ENCODE measurements at places on chromosomes 11 and 22.

- DNase-seq: no peak
Observed at GRCh38 chr11:120610111-120610510, 98.6 kb downstream of the GRIK4 start.

- DNase-seq: no peak
Observed at GRCh38 chr11:72102162-72102561, 935 bp downstream of the LAMTOR1 start.

- DNase-seq: peak; percentile 71
Observed at GRCh38 chr11:9688716-9689511, 25.0 kb downstream of the SWAP70 start.

- no peak for DNase-seq
Observed at GRCh38 chr11:15412054-15412453, 297.3 kb downstream of the INSC start.

- no peak for DNase-seq
Observed at GRCh38 chr11:105466582-105467228, 143.2 kb upstream of the GRIA4 start.

GRCh38 chr22:20282901-20283673 lies 15.0 kb upstream of the RTN4R start:
- DNase-seq: no peak

- DNase-seq: no peak
Observed at GRCh38 chr11:119902656-119903231, 173.7 kb upstream of the NECTIN1 start.

DNA sequence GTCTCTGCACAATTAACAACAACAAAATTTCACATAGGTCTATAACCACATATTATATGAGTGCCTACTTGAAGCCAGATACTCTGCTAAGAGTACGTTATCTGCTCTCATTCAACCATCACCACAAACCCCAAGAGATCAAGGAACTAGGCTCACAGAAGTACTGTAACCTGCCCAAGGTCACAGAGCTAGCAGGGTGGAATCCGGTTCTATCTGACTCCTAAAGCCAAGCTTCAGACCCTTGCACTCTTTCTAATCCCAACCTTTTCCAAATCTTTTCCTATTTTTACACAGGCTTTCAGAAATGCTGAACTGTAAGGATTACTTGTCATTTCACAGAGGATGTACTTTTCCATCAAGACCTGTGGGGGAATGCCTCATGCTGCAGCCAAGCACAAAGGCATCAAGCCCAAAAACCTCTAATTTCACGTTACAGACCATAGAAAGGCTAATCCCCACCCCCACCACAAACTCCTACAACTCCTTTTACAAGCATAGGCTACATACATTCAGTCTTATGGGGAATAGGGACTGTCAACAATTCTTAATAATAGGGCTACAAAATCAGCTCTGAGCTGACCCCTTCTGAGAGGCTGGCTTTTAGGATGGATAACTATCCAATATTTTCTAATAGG lies 927 bp downstream of the PRCP start:
- no peak for DNase-seq

GRCh38 chr11:20790622-20791021 lies 121.2 kb downstream of the NELL1 start:
- no peak for DNase-seq

GRCh38 chr22:41361716-41362310 lies 19.9 kb upstream of the TEF start:
- no peak for DNase-seq

GRCh38 chr22:46214149-46214548 lies 35.9 kb downstream of the CDPF1 start:
- DNase-seq: no peak

DNA sequence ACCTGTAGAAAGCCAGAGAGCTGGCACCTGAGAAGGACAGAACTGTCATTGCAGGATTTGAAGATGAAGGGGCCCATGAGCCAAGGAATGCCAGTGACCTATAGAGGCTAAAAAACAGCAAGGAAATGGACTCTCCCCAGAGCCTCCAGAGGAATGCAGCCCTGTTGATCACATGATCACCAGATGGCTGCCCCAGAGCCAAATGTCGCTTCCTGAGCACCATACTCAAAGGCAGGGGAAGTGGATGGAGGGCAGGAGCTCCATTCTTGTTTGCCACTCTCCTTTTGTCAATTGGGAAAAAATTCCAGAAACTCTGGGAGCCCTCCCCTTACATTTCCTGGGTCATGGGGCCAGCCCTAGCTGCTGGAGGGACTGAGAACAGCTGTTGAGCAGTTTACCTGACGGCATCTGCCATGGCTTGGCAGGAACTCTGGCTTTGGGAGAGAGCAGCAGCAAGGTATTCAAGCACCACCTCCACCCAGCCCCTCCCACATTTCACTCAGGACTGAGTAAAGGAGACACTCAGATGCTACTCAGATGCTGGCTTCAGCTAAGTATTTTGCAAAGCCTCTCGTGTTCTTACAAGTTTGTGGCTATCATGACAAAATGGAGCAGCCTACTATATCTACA lies 46.9 kb downstream of the DKK3 start:
- DNase-seq: no peak

- no peak for DNase-seq
Observed at GRCh38 chr22:44714703-44715350, 12.8 kb downstream of the PRR5 start.

GRCh38 chr22:30573594-30574094 lies 821 bp downstream of the GAL3ST1 start:
- no peak for DNase-seq

DNA sequence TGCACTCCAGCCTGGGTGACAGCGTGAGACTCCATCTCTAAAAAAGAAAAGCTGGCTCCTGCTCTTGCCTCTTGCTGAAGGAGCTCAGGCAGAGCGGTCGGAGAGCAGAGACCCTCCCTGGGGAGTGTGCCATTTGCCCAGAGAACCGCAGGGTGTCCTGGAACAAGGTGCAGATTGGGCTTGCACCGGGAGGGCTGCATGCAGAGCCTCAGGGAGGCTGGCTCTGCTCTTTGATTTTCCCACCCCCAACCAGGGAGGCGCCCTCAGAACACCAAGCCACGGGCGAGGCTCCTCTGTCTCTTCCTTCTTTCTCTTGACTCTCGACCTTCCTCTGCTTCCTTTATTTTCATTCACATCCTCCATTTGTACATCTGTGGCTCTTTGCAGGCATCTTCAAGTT lies 889.1 kb downstream of the OPCML start:
- no peak for DNase-seq

- no peak for DNase-seq
Observed at GRCh38 chr11:88164320-88164719, 10.9 kb downstream of the RAB38 start.

DNA sequence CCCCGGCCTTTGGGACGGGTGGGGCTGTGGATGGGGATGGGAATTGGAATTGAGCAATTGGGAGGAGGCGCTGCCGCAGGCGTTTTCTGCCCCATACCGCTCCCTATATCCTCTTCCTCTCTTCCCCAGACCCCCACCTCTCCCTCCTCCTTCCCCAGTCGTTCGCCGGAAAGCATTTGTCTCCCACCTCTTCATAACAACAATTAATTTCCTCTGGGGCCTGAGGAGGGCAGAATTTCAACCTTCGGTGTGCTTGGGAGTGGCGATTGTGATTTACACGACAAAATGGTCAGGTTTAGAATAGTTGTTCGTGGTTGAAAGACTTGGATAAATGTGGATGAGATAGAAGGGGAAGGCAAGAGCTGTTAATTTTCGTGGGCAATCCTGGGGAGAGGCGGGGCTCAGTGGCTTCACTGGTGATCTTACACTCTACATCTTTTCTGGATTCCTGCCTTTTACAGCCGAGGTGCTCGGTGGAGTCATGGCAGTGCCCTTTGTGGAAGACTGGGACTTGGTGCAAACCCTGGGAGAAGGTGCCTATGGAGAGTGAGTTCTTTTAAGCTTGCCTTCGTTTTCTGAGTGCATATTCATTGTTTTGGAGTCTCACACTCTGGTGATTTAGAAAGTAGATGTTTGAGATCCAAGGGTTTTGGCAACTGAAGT lies 1.5 kb downstream of the CHEK1 start:
- peak; percentile 79 for DNase-seq

- DNase-seq: no peak
Observed at GRCh38 chr22:20014526-20015186, 2.0 kb downstream of the ARVCF start.

DNA sequence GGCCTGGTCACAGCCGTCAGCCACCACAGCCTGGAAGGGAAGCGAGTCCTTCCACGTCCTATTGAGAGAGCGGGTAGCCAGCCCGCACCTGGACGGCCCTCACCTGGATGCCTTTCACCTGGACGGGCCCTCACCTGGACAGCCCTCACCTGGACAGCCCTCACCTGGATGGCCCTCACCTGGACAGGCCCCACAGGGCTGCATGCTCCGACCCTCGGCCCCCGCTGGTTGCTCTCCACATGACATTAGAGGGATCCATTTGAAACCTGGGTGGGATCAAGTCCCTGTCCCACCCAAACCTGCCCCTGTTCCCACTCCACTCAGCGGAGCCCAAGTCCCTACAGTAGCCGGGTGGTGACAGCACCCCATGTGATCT lies 3.7 kb downstream of the C1QTNF6 start:
- no peak for DNase-seq

GRCh38 chr11:15171956-15172355 lies 57.2 kb downstream of the INSC start:
- no peak for DNase-seq

GRCh38 chr11:117731722-117732290 lies 65.2 kb downstream of the DSCAML1 start:
- DNase-seq: no peak

GRCh38 chr22:46432164-46433068 lies 96.9 kb downstream of the TRMU start:
- no peak for DNase-seq

- no peak for DNase-seq
Observed at GRCh38 chr11:69216647-69217051, 60.9 kb downstream of the SMIM38 start.

DNA sequence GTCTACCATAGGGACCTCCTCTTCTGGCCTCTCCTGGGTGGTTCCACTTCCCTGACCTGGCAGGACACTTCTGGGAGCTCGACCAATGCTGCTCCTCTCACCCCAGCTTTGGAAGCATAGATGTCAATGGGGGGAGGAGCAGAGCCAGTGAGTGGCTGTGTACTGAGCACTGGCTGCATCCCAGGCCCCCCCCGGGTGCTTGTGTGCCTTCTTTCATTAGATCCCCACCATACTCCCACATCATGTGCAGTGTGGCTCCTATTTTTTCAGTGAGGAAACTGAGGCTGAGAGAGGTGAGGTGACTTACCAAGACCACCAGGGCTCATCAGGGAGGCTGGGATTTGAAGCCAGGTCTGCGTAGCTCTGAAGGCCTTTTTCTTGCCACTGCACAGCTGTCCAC lies 44.3 kb downstream of the LRRC32 start:
- no peak for DNase-seq

GRCh38 chr11:92632495-92632894 lies 337.0 kb upstream of the MTNR1B start:
- DNase-seq: no peak

GRCh38 chr11:10500757-10501684 lies 40.0 kb downstream of the RNF141 start:
- DNase-seq: no peak

DNA sequence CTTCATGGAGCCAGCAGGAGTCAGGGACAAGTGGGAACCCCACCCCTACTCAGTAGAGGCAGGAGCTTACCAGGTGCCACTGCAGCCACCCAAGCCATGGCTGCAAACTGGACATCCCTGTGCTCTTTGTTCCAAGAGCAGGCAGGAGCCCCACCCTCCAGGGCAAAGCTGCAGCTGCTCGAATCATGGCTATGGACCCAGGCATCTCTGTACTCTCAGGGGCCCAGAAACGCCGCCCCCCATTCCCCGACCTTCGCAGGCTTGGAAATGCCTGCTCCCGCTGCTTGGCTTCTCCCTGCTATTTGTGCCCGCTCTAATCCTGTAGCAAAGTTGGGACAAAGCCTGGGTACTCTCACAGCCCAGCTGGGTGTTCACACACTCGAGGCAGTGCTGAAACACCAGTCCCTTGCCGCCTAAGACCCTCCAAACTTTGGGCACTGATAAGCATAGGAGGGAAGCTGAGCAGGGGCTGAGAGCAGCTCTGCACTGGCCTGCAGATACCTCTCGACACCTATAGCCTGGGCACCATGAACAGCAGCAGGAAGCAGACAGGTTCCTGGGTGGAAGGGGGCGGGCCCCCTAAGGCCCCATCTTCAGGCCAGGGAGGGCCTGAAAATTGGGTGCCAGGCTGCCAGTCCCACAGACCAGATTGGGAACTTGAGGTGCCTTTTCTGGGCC lies 402.4 kb downstream of the LRRC4C start:
- no peak for DNase-seq

- peak; percentile 29 for DNase-seq
Observed at GRCh38 chr11:36010010-36010740, 66.3 kb downstream of the LDLRAD3 start.

DNA sequence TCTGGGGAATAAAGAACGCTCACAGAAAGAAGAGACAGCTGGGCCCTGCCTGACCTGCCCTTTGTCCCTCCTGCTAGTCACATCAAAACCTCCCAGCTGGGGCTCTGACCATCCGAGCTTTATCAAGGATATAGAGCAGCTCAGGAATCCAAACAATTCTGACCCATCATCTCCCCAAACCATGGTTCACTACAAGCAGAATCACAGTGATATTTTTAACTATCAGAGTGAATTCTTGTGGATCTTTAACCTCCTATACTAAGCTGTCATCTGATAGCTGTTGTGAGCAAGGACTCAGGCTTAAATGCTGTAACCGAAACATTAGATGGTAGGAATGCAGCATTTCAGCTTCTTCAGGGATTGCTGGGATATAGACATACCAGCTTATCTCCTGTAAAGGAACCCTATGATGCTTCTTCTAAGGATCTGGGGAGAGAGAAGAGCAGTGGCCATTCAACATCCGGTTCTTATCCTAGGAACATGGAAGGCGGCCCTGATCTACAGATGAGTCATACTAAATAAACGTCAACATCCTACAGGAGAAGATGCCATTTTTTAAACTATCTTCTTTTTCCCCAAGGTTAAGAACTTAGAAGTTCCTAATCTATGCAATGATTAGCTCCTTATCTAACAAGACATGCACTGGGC lies 84.7 kb upstream of the AKIP1 start:
- peak; percentile 35 for DNase-seq

GRCh38 chr11:44229098-44229497 lies 80.8 kb downstream of the ALX4 start:
- DNase-seq: no peak

- no peak for DNase-seq
Observed at GRCh38 chr11:12048936-12049790, 40.7 kb upstream of the DKK3 start.

GRCh38 chr11:73734993-73735392 lies 25.9 kb downstream of the RAB6A start:
- peak; percentile 34 for DNase-seq

DNA sequence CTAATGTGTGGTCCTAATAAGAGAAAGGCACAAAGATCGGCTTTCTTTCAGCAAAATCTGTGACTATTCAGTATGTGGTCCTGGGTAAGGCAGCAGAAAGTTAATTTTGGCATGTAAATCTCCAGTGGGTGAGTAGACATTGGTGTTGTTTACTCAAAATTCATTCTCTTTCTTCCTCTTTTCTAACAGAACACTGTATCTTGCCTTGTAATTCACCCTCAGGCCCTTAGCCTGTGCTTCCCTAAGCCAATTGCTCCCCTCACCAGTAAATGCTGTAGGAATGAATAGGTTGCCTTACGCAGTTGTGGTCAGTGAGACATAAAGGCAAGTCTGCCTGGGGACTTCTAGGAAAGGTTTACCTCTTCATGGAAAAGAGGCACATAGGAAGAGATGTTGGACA lies 49.9 kb upstream of the PDE3B start:
- DNase-seq: no peak

Data from AG08395 (cell line).